ENCODE measurements at places on chromosomes 2 and 18.

- DNase-seq: no peak
Observed at GRCh38 chr18:48795696-48796095, 155.1 kb downstream of the SMAD7 start.

- no peak for DNase-seq
Observed at GRCh38 chr2:39145906-39146421, 25.1 kb upstream of the SOS1 start.

DNA sequence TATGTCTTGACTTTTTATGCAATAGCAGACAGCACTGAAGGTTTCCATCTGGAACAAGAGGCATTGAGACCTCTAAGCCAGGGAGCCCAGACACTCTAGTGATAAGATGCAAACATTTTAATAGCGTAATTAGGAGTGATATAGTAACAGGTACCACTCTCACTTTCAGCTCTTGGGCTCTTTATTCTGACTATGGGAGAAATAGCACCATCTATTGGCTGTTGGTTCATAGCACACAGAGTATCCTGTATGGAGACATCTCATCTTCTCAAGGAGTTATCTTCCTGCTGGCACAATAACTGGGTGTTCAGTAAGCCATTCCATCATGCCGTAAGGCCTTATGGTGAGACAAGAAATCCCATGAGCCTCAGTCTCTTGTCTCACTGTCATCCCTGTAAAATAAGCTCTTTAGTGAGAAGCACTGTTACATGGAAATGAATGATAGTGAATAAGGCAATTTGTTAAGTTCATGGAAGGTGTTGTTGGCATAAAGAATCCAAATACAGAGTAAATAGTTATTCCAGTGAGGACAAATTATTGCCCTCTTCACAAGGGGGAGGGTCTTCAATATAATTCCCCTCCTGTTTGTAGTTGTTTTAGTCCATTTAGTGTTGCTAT lies 48.3 kb downstream of the THUMPD2 start:
- DNase-seq: no peak

GRCh38 chr2:12350821-12351220 lies 365.9 kb upstream of the TRIB2 start:
- DNase-seq: no peak

DNA sequence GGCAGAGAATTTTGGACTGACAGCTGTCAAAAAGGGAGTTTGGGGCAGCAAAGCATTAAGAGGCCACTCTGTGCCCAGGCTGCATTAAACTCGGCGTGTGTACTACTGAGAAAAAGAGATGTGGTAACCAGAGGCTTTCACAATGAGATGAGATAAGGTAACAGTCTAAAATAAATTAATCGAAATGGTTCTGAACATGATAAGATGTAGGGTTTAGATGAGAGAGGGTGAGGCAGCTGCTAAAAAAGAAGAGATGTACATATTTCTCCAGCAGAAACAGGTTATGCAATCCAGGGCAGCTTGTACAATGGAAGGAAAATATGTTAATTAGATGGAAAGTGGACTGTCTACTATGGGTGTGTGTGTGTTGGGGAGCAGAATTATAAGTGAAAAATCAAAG lies 39.2 kb upstream of the ACTR3 start:
- peak; percentile 7 for DNase-seq

GRCh38 chr18:38923540-38923939 lies 1357.9 kb upstream of the CELF4 start:
- no peak for DNase-seq
